ENCODE measurements at places on chromosomes 12 and 14.

- no peak for DNase-seq
These were observed 7.2 kb upstream of the SDR9C7 start for GRCh38 chr12:56941299-56942017.

DNA sequence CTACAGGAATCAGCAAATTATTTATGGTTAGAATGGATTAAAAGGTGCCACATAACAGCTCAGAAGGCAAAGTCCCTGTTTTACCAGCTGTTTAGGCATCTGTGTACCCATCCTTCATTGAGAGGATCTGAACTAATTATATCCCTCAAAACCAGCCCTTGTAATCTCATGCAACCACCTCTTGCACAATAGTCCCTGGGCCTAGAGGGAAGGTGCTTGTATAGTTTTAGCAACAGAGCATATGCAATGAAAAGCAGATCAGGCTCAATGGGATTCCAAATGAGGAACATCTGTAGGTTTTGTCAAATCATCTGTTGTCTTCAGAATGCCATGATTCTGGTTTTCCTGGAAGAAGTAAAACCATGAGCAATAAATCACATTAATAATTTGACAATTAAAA is 26.0 kb upstream of the GLIPR1L2 start:
- no peak for DNase-seq

GRCh38 chr14:61716956-61717355 is 21.6 kb downstream of the HIF1A start:
- no peak for DNase-seq

- DNase-seq = no peak
These were observed 57.8 kb downstream of the LRP6 start for GRCh38 chr12:12209043-12209442.

- DNase-seq = no peak
These were observed 27.7 kb downstream of the JKAMP start for GRCh38 chr14:59511916-59512575.

DNA sequence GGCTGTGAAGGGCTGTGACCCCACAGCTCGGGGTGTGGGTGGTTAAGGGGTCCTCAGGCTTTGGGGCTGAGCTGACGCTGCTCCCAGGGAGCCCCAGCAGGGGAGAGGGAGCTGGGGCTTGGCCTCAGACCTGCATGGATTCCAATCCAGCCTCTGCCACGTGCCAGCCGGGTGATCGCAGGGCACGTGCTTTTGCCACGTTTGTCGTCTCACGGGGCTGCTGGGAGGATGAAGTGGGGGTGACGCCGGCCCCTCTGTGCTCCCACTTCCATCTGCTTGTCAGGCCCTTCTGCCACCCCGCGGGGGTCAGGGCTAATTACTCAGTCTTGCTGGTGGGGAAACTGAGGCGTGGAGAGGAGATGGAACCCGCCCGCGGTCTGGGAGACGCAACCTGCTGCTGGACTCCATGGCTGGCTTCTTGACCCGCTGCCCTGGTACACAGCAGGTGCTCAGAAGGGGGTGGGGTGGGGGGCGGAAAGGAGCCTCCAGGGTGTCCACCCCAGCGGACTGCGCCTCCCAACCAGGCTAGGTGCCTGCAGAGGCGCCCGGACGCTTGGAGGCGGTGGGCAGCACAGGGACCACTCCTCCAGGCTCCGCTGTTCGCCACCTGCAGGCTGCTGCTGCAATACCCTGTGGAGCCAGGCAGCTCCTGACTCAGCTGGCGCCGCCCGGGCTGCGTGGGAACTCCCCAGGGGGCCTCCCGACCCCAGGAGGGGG is 36.4 kb upstream of the PRIMA1 start:
- no peak for DNase-seq

DNA sequence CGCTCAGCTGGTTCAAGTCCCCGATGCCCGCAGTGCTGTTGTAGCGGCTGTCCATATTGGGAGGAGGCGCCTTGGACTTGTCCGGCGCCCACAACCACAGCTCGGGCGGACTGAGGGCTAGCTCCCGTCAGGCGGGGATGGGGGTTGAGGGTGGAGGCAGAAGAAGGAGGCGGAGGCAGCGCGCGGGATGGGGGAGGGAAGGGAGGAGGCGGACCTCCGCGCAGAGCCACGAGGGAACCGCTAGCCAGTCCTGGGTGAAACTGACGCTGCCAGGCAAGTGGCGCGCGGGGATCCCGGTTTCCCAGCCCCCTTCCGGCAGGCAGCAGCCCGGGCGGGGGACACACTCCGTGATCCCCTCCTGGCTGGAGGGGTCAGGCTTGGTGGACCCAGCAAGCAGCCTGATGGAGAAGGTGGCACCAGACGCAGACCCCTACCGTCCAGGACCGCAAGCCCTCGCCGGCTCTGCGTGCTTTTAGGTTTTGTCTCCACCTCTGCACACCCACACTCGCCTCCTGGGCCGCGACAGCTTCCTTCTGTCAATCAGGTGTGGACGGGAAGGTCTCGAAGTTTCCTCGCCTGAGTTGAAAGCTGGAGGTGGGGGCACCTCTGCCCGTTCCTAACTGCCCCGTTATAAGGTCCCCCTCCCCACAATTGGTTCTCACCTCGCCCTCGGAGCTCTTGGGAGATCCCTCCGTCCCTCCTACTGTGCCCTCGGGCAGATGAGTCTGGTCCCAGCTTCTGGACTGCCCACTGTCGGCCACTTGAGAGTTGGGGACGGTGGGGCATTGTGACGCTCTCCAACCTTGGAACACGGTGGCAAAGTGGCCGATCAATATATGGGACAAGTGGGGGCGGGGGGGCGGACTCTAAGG is at the start of gene CPNE8:
Gene CPNE8 (minus strand): TSS at position 112 of the 872 bp plus-strand sequence. CDS start 57 bp downstream, at position 55.
- DNase-seq = no peak

GRCh38 chr12:91332302-91332701 is 149.7 kb upstream of the DCN start:
- DNase-seq = no peak

- no peak for DNase-seq
These were observed 98.6 kb downstream of the GCH1 start for GRCh38 chr14:54803926-54804537.

DNA sequence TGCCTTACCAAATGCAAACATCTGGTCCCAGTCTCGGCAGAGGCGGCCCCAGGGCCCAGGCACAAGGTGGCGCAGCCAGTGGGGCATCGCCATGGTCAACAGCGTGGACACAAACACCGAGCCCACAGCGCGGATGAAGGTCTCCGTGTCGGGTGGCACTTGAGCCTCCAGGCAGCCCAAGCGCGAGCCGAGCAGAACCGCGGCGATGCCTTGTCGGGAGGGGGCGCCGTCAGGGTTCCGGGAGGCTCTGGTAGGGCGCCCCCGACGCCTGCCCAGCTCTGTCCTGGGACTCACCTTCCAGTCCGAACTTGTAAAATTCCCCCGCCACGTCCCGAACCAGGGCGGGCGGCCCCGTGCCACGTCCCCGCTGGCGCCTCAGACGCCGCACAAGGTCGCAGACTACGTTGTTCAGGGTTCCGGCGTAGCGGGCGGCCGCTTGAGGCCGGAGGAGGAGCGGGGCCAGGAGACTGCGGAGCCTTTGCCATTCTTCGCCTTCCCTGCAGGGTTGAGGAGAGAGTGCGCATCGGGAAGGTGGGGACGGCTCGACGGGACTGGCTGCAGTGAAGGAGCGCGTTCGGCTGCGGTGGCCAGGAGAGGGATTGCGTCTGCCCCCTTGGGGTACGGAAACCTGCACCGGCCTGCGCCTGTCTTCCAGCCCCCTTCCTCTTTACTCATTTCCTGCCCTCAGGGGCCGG is 1.7 kb downstream of the CYP27B1 start:
- DNase-seq = no peak

DNA sequence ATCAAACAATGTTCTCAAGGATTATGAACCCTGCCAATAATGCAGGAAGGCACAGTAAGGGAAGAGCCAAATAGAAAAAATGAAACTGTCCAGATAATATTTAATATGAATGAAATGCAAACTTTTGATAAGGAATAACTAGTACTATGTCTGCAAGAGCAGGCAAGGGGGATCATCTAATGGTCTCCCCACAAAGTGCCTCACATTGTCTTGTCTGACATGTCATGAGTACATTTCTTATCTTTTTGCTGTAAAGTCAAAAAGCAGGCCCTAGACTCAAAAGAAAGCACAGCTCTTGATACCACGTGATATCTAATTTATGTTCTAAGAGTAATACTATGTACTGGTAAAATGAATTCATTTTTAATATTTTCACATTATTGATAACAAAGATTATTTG is 43.9 kb upstream of the GTF2A1 start:
- DNase-seq = no peak

Data from cerebellar nuclear complex (tissue), 1 donor.